T-helper 1 cell (primary cell): ENCODE measurements at places on chromosomes 11 and 22.

GRCh38 chr22:40671796-40672360 lies 7.4 kb upstream of the MCHR1 start:
- DNase-seq = no peak

- no peak for DNase-seq
These were observed 7.8 kb downstream of the PRDM11 start for GRCh38 chr11:45154276-45154675.

DNA sequence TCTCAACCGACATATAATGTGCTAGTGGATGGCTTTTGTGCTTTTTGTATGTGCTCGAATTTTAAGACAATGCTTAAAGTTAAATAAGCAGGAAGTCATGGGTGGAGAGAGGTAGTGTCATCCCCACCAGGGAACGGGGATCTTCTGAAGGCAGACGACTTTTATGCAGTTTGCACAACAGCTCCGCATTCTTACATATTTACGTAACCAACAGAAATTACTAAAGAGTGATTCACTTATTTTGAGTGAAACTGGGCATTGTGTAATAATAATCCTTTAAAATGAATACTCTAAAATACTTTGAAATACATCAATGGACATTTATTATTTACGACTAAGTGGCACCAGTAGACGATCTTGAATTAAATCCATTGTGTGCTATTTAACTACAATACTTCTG lies 305.1 kb downstream of the CNTN5 start:
- no peak for DNase-seq

DNA sequence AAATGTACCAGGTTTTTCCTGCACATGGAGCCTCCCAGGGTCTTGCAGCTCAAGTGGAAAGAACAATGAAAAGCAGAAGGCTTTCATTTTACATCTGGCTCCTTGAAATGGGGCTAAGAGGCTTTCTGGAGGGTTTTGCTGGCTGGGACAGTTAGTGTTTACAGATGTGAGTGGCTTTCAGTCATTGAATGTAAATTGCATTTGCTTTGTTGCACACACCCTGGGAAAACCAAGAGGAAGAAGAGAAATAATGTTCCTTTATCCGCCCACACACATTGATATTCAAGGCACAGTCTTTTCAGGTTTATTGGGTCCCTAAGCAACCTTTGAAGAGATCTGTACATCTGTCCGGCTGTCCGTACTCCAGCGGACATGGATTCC lies 144.5 kb downstream of the SPON1 start:
- DNase-seq = no peak

GRCh38 chr22:46436595-46437175 lies 100.7 kb downstream of the CELSR1 start:
- DNase-seq = no peak

DNA sequence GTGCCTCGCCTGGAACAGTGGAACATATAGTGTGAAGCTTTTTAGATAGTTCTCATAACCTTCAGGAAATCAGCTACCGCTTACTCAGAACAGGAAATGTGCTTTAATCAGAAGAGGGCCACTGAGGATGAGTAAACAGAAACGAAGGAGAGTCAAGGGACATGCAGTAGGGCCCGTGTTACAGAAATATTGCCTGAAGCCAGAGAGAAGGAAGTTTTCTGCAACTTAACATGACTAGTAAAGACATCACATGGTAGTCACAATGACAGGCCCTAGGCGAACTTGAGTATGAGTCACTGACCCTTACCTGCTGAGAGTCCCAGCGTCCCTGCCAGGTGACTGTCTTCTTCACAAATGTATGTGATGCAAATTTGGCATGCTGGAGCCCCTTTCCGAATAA lies 39.4 kb downstream of the CARD18 start:
- no peak for DNase-seq

GRCh38 chr11:9089636-9090035 lies 1.8 kb downstream of the SCUBE2 start:
- DNase-seq = no peak

DNA sequence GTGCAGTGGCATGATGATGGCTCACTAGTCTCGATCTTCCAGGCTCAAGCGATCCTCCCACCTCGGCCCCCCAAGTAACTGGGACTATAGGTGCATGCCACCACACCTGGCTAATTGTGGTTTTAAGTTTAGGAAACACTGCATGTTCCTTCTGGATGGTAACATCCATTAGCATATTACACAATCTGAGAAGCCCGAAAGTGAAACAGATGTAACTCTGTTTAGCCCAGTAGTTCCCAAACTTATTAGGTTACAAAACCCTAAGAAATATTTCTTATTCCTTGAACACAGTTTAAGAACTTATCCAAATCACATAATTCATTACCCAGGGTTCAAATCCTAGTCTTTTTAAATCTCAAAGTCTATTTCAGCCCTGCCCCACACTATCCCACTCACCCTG lies 28.3 kb downstream of the POLDIP3 start:
- no peak for DNase-seq

GRCh38 chr11:117604336-117604995 lies 192.6 kb downstream of the DSCAML1 start:
- no peak for DNase-seq

DNA sequence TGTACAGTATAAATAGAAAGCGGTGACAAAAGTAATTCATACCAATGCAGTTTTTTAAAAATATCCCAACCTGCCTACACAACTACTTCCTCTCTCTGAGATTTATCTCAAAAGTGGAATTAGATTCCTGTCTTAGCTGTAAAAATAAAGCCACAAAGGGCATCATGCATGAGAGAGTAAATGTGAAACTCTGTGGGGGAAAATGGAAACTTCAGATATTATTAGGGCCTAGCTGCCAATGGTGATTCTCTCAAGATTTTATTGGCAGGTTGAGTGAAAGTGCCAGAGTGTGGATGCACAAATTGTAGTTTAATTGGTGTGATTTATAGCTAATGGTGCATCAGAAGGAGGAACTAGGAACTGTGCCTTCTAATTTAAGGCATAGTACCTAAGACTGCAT lies 356.9 kb upstream of the CCDC90B start:
- no peak for DNase-seq
